Fibroblast of pulmonary artery (primary cell): ENCODE measurements at places on chromosomes 11 and 22.

DNA sequence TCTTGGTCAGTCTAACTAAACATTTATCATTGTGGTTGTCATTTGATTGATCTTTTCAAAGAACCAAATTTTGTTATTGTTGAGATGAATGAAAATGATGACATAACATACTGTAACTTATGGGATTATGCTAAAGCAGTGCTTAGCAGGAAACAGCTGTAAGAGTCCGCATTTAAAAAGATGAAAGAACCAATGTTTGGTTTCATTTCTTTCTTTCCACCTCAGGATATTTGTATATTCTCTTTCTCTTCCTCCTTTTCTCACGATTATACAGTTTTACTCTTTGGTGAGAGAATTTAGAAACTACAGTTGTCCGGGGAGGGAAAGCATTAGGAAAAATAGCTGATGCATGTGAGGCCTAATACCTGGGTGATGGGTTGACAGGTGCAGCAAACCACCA is 23.1 kb downstream of the PIH1D2 start:
- no peak for DNase-seq

GRCh38 chr22:41831383-41831782 is 1.5 kb upstream of the SREBF2 start:
- DNase-seq, result peak; percentile 41

GRCh38 chr11:16087886-16088285 is 268.5 kb downstream of the SOX6 start:
- no peak for DNase-seq

DNA sequence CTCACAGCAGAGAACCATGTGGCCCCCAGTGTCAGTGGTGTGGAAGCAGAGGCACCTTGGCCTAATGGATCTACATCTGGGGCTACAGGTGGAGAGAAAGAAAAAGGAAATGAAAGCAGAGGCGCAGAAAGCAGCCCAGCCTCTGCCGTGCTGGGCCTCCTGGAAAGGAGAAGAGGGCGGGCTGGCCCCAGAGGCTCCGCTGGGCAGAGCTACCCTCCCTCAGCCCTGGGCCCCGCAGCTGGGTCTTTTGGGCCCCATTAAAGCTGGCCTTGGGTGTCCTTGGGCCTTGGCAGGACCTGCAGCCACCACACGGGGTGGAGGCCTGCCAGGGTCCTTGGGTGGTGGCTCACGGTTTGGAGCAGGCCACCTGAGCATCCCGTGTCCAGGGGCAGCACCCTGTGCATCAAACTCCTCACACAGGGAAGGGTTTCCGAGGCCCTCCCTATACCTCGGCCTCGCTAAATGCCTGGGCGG is 31.6 kb upstream of the GAL start:
- no peak for DNase-seq

DNA sequence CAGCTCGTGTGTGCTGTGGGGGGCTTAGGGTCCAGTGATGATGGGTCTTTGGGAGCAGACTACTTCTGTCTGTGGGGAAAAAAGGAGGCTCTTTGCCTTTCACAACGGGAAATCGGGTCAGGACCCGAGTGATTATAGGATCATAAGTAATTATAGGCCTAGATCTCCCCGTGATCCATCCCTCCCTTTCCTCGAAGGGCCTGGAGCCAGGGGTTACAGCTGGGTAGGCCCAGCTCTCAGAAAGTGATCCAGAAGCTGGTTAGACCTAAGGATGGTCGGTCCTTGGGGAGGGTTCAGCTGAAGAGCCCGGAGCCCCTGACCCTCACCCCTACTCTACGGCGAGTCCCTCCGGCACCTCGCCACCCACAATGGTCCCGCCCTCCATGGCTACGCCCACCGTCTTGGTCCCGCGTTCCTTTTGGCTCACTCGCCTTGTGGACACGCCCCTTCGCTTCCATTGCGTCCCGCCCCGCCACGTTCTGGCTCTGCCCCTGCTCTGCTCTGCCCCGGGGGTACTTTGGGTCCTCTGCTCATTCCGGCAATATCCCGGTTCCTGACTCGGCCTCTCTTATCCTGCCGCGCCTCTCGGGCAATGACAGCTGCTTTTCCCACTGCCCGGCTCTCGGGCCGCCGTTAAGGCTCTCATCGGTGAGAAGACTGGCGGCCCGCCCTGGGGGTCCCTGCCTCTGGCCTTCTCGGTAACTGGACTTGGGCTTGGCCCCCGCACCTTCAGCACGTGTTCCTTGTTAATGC is 5.0 kb downstream of the IGSF22 start:
- peak; percentile 61 for DNase-seq

DNA sequence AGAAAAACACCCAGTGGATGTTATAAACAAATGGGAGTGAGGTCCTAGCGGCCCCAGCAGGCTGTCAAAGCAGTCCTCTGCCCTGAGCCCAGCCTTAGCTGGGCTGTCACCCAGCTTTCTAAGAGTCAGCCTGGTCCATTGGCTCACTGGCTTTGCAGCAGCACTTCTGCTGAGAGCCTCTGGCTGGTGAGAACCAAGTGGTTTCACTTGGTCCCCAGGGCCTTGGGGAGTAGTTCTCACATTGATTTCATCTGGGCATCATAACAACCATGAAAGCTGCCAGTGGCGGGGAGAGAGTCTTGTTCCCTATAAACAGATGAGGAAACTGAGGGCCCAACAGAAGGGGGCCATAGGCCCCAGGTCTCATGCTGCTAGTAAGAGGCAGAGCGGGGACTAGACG is 11.4 kb downstream of the SEC14L6 start:
- no peak for DNase-seq

- no peak for DNase-seq
Observed at GRCh38 chr22:24310969-24311368, 40.3 kb downstream of the SPECC1L start.

DNA sequence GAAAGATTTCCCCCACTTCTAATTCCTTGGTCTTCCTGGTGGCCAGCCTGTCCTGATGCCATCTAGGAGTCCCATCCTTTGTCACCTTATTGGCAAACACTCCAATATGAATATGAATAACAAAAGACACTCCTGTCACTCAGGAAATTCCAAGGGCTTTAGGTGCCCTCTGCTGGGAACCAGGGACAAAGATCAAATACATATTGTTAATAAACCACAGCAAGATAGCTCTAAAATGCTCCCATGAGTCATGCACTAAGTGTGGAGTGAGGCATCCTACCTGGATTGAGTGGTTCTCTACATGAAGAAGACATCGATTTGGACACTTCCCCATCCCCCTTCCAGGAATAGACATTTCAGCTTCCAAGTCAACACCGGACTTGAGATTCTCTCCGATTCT is 823.6 kb downstream of the TBC1D22A start:
- DNase-seq, result no peak

GRCh38 chr22:35783943-35784614 is 66.4 kb downstream of the APOL5 start:
- DNase-seq, result no peak

DNA sequence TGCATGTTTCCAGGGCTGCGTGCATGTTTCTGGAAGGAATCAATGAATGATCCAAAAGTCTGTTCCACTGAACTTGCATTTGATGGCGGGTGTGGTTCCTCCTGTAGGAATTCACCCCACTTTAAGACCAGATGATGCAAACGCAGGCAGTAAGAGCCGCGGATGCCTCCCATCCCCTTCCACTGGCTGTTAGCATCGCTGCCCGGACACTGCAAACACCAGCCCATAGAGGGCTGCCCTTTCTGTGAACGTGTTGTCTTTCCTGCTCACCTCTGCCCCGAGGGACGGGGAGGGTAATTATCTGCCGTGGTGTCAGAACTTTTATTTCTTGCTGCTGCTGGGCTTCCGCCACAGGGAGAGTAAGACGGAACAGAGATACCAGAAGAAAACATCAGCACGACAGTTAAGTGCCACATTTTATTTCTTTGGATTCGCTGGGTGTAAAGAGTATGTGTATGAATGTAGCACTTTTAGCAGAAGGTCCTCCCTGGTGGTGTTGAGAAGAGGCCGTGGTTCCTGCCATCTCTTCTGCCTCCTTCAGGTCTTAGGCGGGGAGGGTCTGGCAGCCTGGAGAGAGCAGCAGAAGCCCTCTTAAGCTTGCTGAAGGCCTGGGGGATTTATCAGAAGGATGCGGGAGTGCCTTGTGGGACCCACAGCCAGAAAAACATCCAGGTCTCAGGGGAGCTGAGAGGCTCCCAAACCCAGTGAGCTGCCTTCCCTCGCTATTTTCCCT is 53.2 kb upstream of the NECTIN1 start:
- no peak for DNase-seq

- no peak for DNase-seq
Observed at GRCh38 chr11:34191578-34191977, 86.1 kb downstream of the NAT10 start.

GRCh38 chr11:82771781-82772180 is 38.1 kb upstream of the FAM181B start:
- DNase-seq, result no peak

DNA sequence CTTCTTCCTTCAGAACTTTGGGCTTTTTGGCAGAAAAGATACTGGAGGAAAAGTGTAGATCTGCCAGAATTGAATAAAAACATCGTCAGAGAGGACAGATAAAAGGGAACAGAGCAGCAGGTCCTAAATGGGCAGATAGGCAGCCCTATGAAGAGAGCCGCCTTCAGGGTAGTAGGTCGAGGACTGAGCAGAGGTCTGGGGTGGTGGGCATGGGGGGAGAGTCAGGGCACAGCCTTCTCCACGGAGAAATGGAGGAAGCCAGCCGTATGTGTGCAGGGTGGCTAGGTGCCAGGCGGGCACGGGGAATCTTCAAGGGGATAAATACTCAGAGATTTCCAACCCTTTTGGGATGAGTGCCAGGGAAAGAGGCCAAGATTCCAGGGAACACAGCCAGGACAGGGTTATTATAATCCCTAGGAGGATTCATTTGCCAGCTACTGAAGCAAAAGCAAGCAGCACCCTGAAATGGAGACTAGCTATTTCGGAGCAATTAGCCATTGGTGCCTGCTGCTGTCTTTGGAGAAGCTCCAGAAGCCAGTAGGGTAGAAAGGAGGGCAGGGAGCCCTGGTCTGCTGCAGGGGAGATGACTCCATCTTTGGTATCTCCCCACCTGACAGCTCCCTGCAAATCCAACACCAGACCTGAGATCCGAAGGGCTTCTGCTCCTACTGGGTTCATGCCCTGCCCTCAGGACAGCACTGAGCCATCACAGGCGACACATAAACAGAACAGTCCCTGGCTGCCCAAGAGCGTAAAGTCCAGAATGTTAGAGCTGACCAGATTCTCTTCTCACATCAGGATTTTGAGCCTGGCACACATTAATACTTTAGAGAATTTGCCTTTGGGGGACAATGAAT is 174.5 kb upstream of the NTM start:
- DNase-seq, result peak; percentile 48

DNA sequence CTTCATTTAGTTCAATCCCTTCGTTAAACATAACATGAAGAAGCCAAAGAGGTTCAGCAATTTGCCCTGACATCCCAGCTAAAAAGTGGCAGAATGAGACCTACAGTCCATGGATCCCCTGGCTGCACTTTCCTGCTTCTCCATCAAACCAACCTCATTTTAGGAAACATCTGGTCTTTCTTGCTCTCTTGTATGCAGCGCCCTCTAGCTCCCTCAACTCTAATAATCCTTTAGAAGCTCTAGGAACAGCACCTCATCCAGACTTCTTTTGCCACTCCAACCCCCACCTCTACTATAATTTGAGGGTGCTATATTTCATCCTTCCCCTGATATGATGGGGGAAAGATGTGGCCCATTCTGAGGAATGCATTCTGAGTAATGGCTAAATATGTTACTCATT is 7.4 kb downstream of the CNTF start:
- DNase-seq, result peak; percentile 72

DNA sequence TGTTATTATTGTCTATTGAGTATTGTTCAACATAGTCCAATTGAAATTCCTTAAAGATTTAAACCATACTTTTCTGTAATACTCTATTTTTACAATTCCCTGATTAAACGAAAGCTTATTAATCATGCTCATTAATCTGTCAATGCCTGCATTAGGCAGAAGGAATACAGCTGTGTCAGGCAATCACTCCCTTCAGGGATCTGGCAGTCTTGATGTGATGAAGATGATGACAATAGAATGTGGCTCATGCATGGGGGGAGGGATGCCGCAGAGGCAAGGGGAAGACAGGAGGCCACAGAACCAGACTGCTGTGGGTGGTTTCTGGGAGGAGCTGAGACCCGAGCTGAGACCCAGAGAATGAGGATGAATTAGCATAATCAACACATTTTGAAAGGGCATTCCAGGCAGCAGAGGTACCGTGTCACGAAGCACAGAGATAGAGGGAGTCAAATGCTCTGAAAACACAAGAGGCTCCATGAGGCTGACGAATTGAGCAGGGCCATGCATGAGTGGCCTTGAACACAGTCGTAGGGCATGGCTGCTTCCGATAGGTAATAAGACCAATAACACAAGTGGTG is 1075.5 kb downstream of the OPCML start:
- no peak for DNase-seq

DNA sequence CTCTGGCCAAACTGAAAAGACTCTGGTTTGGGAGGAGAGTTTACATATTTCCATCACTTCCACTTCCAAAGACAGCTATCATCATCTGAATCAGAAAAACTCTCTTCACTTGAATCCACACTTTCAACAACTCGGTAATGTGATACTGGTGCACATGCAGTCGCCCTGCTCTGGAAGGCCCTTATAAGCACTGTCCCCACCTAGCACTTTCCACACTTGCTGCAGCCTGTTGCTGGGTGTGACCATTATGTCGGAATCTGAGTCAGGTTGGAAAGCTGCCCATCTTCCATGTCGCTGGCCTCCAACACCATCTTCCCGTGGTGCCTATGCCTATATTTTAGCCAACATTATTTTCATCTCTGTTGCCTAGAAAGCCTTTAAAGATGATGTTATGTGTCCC is 1.1 kb upstream of the OR10A5 start:
- DNase-seq, result no peak

- DNase-seq, result no peak
Observed at GRCh38 chr11:105074166-105074530, 29.0 kb upstream of the CARD16 start.

GRCh38 chr11:60251485-60252212 is 8.7 kb upstream of the MS4A4E start:
- peak; percentile 33 for DNase-seq

GRCh38 chr22:32413719-32414118 is 1.7 kb upstream of the RTCB start:
- DNase-seq, result peak; percentile 45

DNA sequence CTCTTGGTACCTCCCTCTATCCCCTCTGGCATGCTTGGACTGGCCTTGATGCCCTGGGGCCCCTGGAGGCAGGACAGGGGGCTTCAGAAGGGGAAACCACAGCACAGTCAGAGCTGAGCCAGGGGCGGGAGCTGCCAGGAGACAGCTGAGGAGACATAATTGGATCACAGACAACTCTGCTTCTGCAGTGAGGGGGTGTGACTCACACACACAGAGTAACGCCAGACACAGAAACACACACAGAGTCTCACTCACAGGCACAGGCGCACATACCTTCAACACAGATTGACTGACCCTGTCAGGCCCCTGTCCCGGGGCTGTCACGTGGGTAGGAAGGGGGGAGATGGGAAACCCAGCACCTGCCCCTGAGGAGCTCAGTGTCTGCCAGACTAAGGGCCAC is 20.6 kb downstream of the STARD10 start:
- peak; percentile 81 for DNase-seq
